Lower leg skin (tissue), 4 donors: ENCODE measurements at places on chromosomes 5 and 9. TPM values are rescaled to one million over a fixed set of nuclear protein-coding genes. Genes with fewer than 3 reads are reported as not detected.

DNA sequence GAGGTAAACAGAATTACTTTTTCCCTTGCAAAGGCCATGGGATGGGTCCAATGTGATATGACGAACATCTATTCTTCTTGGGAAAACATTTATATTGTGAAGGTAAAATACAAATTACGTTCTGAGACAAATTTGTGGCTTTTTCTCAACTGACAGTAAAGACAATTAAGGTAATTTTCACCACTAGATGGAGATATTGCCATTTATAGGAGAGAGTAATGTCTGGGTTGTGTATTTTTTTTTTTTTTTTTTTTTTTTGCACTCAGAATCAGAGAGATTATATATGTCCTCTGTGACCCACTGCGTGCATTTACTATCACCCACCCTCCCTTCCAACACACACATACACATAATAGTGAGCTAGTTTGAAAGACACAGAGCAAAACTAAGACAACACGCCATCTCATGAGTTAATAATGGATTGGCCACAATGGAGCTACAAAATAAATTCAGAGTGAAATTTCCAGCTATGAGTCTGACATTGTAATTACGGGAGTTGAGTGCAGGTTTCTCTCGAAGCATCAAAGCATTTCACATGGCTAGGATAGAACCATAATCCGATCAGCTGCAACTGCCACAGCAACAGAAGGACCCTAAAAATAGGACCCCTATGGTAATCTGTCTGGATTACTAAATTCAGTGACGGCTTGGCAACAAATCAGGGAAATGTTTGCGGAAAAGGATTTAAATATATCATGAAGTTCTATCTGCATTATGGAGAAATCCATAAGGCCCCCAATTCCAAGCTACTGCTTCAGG is 49.2 kb downstream of the ANXA1 start:
- no peak for DNase-seq

The TAF11L6 gene
- not detected for total RNA-seq

GRCh38 chr5:178668579-178668978 is 41.7 kb upstream of the CLK4 start:
- no peak for DNase-seq

The CAVIN4 gene
- not detected for total RNA-seq

DNA sequence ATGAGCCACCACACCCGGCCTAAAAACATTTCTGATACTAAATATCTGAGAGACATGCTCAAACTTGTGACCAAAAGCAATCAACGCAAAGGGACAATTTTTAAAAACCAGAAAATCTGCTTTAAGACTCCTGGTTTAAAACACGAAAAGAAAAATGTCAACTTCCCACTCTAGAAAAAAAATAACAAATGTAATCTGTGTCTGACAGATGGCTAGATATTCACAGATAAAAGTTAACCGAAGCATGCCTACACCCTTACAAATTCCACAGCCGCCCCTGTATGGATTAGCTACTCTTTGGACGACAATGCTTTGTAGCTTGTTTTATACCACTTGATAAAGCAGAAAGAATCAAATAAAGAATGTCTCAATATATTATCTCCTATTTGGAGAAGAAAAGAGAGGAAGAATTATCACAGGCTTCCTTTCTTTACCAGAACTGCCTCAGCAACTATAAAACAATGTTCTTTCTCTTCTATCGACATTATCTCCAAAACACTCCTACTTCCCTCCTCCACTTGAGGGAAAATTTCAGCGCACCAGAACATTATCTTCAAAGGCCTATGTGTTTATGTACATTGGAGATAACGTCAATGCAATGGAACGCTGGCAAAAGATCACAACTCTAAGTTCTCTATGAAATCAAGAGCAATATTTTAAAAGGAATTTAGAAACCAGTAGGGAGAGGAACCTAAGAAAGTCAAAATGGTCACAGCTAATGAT is 26.2 kb downstream of the CEMIP2 start:
- no peak for DNase-seq

DNA sequence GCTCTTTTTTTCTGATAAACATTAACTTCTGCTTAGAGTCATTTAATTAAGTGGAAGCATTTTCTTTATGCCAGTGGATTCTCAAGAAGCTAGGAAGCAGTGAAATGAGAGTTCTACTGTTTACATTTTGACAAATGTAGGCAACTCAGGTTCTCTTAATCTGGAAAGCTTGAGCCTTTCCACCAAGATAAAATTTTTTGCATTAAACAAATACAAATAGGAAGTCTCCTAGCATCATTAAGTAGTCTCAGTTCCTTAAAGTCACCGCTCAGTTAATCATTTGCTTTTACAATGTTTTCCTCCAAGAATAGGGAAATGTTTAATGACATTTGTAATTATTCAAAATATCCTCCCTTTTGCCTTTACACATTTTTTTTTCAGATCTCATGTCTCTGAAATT is 290.4 kb upstream of the PDE4D start:
- DNase-seq = no peak

The ZNF879 gene
- total RNA-seq = 3.3 TPM

GRCh38 chr9:6703898-6704639 is 53.7 kb upstream of the KDM4C start:
- DNase-seq = peak; percentile 96

DNA sequence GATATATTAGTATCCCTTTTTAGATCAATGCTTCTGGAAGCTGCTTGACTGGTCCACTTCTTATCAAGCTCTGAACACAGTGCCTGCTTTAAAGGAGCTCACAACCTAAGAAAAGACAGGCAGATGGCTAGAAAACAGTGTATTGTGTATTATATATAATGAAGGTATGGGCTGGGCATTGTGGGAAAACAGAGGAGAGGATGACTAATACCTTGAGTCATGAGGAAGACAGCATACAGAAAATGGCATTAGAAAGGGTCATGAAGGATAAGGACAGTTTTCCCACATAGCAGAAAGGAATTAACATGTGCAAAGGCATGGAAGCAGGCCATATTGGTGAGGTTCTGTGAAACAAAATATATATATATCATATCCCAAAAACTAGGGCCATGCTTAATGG is 309.6 kb downstream of the MLLT3 start:
- DNase-seq = no peak
